ENCODE measurements at places on chromosomes 1 and 21. TPM values are rescaled to one million over a fixed set of nuclear protein-coding genes. Genes with fewer than 3 reads are reported as not detected.

The S1PR1 gene
- 21.1 TPM for polyA plus RNA-seq

- DNase-seq = no peak
Observed at GRCh38 chr1:189627427-189627826, 850.2 kb downstream of the BRINP3 start.

The MUTYH gene
- 49.4 TPM for polyA plus RNA-seq

GRCh38 chr1:50243939-50244338, 135.2 kb downstream of the ELAVL4 start:
- no peak for DNase-seq

- DNase-seq = no peak
Observed at GRCh38 chr21:31875496-31876015, 2.7 kb downstream of the HUNK start.

The RAB13 gene
- polyA plus RNA-seq = 175 TPM

- DNase-seq = no peak
Observed at GRCh38 chr1:247303216-247303615, 28.5 kb downstream of the ZNF496 start.
